HEK293T (cell line): ENCODE measurements at places on chromosomes 2 and 18.

- no peak for DNase-seq
These were observed 58.5 kb downstream of the NCKAP5 start for GRCh38 chr2:133509777-133510176.

DNA sequence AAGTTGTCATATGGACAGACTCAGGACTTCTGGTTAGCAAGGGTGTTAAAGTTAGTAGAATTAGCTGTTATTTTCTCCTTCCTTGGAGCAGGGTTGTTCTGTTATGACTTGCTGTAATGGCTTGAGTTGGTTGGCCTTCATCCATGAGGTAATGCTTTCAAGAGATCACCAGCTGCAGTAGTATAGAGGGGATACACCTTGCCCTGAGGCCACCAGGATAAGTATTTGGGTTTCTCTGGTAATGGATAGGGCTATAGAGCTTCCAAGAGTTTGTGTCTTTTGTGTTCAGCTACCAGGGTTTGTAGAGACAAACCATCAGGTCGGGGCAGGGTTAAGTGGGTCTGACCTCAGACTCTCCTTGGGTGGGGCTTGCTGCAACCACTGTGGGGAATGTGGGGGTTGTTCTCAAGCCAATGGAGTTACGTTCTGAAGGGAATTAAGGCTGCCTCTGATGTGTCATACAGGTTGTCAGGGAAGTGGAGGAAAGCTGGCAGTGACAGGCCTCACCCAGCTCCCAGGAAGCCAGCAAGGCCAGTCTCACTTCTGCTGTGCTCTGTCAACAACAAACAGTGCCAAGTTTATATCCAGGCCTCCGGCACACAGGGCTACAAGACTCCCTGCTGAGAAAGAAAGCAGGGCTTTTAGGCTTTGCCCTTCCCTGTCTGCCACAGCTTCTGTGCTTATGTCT, 356.6 kb downstream of the SPAG16 start:
- DNase-seq, result no peak

DNA sequence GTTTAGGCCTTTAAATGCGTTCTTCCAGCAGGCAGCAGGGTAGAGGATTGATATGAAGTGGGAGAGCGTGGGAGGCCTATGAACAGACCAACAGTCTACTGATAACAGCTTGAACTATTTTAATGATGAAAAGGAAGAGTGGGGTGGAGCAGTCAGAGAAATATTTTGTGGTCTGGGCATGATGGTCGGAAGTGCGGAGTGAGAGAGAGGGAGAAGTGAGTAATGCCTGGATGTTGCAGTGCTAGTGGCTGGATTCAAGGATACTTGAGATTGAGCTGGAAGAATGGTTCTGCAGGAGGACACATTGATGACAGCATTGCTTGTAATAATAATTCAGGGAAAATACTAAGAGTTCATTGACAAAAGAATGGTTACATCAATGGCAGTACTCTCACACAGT, 151.0 kb upstream of the DAPL1 start:
- DNase-seq, result no peak

DNA sequence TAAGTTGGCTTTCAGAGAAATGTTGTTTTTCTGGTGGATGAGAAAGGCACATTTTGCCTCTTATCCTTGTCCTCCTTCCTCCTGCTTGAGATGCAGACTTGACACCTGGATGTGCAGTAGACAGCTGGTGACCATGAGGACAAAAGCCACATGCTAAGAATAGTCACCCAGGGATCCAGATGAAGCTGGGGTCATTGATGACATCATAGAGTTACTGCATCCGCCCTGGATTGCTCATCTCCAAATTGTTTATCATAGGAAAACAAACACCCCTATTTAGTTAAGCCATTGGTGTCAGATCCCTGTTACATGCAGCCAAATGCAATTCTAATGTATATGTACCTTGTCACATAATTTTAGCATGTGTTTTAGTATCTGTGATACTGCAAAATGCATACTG, 16.3 kb upstream of the SLC1A4 start:
- DNase-seq, result no peak

GRCh38 chr18:27164905-27165304, 20.2 kb downstream of the CHST9 start:
- no peak for DNase-seq

DNA sequence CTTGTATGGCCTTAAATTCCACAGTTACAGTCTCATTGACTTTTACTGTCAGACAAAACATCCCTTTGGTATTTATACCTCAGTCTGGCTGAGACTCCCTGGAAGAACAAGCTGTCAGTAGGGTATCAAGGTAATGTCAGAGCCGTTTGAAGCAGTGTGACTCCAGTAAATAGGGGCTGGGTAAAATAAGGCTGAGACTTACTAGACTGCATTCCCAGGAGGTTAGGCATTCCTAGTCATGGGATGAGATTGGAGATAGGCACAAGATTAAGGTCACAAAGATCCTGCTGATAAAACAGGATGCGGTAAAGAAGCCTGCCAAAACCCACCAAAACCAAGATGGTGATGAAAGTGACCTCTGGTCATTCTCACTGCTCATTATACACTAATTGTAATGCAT, 219.5 kb upstream of the SKOR2 start:
- no peak for DNase-seq

GRCh38 chr2:29761278-29761677, 160.1 kb downstream of the ALK start:
- DNase-seq, result no peak

DNA sequence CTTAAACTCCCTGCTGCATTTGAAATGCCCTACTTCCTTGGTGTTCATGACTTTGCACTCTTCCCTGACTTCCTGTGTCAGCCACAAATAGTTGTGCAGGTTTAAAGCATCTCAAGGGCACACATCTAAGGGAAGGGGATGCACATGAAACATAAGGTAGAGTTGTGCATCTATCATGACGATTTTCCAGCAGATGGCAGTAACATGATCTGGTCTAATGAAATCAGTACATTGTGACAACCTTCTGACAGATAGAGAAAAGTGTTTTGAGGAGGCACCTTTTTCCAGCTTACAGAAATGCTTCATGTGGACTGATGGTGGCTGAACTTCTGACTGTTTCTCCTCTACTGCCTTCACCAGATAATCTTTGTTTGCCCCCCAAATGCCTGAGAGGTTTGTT, 238.9 kb downstream of the XIRP2 start:
- no peak for DNase-seq

DNA sequence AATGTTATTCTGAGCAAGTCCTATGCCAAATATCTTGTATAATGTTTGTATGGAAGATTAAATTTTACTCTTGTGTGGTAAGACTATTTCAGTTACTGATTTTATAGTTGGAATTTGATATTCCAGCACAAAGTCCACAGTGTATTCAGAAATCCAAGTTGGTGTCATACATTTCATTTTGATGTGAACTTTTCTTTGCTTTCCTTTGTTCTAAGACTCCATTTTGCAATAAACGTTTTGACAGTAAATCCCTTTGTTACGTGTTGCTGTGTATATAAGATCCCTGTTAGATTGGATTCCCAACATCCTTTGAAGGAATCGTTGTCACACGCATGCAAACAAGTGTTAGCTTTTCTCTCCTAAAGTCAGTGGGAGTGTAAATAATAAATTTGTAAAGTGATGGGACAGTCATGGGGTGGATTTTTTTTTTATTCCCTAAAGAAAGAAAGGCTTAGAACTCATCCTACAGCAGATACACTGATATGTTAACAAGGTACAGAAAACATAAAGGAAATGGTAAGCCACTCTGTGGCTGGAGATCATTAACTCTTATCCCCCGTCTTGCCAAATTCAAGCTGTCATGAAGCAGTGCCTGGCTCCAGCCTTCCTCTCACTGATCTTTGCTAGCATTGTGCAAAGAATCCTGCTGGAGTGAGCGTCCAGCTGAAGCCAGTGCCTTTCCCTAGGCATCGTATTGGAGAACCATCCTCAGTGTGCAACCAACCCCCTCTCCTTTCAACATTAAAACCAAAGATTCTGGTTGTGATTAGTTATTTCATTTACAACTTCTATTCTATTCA, 127.6 kb upstream of the CDCA7 start:
- no peak for DNase-seq

DNA sequence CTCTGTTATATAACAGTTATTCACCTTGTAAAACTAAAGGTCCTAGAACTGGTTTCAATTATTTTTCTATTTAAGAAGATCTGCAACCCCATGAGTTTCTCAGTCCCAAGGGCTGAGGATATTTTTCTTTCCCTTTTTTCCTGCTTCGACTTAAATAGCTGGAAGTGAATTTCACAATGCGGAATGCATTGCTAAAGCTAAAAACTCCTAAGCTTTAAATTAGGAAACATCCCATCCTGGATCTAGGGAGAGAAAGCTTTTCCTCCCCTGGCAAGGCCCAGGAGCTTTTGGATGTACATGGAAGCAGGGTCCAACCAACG, 1.4 kb downstream of the RFX8 start:
- DNase-seq, result no peak
